ENCODE measurements at places on chromosomes 4 and X.

DNA sequence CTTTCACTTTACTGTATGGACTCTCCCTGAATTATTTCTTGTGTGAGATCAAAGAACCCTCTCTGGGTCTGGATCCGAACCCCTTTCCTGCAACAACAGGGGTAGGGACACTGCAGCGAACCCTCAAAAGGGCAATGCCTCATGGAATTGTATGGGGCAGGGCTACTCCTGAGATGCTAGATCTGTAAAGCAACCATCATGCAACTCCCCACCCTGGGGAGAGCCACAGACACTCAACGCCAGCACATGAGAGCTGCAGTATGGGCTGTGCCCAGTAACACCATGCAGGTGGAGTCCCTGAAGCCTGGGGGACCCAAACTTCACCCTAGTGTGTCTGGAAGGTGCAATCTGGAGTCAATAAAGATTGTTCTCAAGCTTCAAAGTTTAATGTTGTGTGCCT, 304.7 kb downstream of the DCHS2 start:
- DNase-seq, result no peak

DNA sequence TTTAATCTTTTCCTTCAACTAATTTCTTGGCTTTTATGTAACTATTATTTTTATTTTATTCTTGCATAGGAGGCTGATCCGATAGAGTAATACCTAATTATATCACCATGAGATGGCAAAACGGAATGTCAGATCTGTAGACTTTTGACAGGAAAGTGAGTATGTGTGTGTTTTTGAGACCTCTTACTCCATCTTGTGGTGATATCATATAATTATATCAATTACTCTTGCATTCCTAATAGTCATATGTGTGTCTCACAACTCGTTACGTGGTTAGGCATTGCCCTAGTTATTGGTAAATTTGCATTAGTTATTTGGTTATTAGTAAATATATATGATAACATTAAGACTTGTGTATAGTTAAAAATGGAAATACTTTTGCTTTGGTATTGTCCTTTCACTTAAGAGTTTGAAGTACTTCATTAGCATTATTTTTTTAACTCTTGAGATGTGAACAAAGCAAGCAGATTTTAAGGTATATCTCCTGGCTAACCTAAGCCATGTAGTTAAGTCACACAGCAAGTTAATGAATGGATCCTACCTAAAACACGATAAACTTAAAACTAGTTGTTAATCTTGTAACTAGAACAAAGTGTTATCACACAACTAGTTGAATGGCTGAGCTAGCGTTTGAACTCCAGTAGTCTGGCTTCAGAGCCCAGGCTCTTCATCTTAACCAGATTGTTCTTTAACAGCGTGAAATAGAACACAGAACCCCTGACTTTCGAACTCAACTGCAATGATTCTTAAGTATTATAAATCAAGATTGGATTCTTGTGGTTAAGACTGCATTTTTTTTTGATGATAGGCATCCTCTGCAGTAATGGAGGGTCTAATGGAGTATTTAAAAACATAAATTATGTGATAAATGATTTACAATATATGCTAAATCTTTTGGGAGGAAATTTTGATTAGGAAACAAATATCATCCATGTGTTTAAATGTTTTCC, 67.1 kb downstream of the PGRMC2 start:
- no peak for DNase-seq

DNA sequence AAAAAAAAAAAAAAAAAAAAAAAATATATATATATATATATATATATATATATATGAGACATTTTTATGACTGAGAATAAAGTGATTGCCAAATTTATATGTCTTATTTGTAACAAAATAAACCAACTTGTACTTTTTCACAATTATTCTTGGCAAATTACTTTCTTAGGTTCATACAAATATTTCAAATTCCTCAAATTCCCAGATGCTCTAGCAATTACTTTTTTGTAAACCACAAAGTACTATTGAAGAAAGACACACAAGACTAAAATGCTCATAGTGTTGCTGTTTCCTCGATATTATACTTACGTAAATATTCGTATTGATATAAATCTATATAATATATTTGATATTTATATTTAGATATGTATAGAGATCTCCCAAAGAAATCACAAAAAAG, 390.0 kb downstream of the FAT4 start:
- no peak for DNase-seq

DNA sequence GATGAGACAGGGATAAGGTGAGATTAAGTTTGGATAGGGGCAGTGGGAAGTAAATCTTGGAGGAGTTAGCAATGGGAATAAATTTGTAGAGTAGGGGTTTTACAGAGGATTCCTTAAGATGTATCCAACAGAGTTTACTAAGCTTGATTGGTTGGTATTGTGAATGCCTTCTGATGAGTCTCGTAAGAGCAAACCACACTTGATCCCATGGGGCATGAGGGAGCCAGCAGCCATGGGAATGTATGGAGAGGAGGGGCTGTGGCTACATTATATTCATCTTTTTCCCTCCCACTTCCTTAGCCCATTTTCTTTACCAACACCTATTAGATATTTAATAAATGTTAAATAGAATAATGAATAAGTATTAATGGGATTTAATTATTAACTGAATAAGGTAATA, 126.6 kb upstream of the NDST3 start:
- DNase-seq, result no peak

- DNase-seq, result no peak
These were observed 104.5 kb downstream of the MBNL3 start for GRCh38 chrX:132384301-132384700.

GRCh38 chrX:136130931-136131833, 16.2 kb upstream of the FHL1 start:
- DNase-seq, result no peak

DNA sequence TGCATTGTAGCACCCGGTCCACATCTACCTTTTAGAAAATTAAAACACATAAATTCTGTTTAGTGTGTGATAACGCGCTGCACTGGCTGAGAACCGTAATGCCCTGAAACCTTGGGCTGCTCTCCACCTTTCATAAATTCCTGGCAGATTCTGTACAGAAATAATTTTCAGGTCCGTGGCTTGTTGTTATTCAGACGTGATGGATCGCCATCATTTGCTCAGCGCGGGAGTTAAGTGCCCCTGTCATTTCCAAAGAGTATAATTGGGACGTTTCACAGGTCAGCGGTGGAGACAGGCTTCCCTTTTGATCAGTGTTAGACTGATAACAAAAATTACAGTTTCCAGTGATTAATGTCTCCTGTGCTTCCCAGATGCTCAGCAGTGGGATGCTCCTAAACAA, 16.5 kb downstream of the UVSSA start:
- no peak for DNase-seq

- no peak for DNase-seq
These were observed 459.5 kb downstream of the GASK1B start for GRCh38 chr4:157713342-157713741.
